Stimulated activated CD8-positive, alpha-beta memory T cell treated with anti-CD3 and anti-CD28 coated beads, Interleukin-4, amount 100 ng/mL, for 1 hour (primary cell): ENCODE measurements at places on chromosomes 7 and 10.

DNA sequence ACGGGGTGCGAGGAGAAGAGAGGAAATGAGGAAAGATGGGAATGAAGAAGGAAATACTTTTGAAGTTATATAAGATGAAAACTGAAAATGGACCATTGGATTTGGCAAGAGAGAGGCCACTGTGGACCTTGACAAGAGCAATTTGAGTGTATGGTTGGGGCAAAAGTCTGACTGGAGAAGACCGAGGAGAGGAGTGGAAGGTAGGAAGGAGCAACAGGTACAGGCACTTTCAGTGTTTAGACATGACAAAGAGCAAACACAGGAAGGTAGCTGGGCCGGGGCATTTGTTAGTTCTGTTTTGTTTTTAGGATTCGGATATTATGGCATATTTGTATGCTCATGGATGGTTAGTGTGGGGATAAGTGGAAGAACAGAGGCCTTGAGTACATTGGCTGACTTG, 99.4 kb downstream of the TAF3 start:
- no peak for DNase-seq

- no peak for DNase-seq
Observed at GRCh38 chr10:118042336-118042735, 4.4 kb downstream of the RAB11FIP2 start.

GRCh38 chr10:102450124-102450373, 1.3 kb downstream of the C10orf95 start:
- no peak for DNase-seq

DNA sequence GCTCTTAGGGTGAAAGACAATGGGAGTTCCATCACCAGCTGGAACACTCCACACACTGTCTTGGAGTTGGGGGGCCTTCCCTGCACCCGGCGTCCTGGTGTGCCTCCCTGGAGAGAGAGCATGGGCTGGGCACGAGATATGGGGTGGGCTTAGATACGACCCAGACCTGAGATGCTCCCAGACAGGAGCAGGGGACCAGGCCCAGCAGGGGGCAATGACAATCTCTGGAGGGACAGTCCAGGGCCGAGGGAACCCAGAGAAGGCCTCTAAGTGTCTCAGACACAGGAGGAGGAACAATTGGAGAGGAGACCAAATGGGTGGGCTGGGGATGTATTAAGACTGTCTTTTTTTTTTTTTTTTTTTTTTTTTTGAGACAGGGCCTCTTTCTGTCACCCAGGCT, 40.0 kb downstream of the MYL10 start:
- DNase-seq: no peak

DNA sequence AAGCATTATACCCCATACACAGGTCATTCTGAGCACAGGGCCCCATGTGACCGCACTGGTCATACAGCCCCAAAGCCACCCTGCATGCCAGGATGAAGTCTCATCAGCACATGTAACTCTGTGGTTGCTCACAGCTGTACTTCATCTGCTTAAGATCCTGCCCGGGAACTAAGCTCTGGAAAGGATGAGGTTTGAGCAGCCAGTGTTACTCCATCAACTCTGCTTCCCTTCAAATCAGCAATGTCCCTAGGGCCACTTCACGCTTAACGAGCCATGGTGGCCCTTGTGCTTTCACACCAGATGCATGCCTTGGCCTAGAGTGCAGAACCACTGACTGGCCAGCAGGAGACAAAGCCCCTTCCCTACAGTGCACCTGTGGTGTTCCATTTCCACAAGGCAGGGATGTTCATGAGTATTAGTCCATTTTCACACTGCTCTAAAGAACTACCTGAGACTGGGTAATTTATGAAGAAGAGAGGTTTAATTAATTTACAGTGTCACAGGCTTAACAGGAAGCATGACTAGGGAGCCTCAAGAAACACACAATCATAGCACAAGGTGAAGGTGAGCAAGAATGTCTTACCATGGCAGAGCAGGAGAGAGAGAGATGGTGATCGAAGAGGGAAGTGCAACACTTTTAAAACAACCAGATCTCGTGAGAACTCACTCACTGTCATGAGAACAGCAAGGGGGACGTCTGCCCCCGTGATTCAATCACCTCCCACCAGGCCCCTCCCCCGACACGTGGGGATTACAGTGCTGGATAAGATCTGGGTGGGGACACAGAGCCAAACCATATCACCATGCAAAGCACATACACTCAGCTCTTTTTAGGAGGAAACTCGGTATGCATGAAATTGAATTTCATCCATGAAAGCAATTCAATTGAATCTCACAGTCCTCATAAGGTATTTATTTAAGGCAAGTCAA, 149.0 kb upstream of the CDCA7L start:
- DNase-seq: no peak

DNA sequence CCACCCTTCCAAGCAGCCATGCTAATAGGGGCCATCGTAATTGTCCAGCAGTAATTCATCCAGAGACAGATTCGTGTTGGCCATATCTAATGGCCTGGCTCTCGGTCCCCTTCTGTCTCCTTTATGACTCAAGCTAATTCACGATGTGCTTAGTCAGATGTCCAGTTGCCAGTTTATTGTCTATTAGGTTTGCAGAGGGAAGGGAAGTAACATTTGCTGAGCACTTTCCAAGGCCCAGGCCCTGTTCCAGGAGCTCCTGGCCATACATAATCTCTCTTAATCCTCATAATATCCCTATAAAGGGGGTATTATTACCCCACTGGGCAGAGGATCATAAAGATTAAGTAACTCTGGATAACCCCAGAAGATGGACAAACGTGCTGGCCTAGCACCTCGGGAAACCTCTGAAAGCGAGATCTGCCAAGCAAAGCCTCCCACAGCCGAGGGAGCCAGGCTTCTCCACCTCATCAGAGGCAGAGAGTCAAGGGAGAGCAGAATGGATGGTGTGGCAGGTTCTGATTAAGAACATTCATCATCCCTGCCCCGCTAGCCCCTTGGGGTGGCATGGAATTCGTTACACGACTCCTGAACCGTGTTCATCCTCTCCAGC, 153.7 kb downstream of the PLXNA4 start:
- DNase-seq: no peak

DNA sequence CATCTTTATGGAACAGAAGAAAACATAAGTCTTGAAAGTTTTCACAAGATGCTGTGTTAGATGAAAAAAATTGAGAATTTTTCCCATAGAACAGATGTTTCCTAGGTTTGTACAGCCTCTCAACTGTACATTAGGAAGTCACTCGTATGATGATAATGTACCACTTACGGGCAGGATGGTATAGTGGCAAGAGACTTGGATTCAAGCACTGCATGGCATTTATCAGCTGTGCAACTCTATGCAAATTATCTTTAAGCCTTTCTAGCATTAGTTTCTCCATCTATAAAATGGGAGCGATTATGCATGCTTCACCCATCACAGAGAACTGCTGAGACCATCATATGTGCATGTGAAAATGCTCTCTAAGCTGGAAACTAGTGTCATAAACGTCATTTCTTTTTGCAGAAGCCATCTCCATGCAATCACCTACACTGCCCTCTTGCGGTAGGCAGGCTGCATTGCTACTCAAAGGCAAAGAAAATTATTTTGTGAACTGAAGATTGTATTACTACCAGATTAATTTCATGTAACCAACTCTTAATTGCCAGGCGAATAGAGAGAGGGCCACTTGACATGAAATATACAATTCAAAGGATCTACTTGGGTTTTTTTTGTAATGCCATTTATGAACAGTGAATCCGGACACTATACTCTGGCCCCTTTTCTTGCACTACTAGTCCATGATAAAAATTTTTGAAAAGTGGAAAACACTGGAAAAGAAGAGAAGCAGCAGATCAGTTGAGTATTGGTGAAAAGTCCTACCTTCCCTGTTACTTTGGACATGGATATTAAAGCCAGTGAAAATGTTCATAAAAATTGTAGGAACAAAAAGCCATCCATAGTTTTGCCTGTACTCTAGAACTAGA, 102.3 kb downstream of the JAZF1 start:
- DNase-seq: peak; percentile 17

DNA sequence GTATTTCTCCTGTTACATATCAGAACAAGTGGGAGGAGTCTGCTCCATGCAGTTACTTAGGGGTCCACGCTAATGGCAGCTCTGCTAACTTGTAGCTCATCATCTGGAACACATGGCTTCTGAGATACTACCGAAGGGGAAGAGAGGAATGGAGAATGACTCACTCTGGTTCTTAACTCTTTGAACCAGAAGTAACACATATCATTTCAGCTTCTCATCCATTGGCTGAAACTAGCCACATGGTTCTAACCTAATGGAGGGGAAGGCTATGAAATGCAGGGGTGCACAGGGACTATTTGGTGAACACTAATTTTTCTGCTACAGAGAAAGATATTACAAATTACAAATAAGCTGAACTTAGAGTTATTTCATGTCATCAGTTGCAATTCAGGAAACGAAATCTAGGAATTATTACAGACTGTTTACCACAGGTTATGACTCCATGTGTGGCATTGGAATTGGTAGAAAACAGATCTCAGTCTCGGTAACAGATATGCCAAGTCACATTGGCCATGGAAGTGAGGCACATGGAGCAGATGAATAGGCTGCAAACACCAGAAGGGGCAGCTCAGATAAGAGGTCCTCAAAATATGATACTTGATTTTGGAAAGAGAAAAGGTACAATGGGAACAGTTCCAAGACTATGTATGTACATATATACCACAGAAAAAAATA, 9.4 kb upstream of the KAT6B start:
- DNase-seq: no peak

- no peak for DNase-seq
Observed at GRCh38 chr10:118447478-118448270, 105.5 kb upstream of the FAM204A start.

GRCh38 chr10:100745882-100746783, 751 bp downstream of the PAX2 start:
- DNase-seq: no peak

- no peak for DNase-seq
Observed at GRCh38 chr10:99524736-99525380, 7.9 kb upstream of the NKX2-3 start.

GRCh38 chr10:31346953-31347352, 27.9 kb downstream of the ZEB1 start:
- no peak for DNase-seq
